ENCODE measurements at places on chromosomes 13 and 19.

DNA sequence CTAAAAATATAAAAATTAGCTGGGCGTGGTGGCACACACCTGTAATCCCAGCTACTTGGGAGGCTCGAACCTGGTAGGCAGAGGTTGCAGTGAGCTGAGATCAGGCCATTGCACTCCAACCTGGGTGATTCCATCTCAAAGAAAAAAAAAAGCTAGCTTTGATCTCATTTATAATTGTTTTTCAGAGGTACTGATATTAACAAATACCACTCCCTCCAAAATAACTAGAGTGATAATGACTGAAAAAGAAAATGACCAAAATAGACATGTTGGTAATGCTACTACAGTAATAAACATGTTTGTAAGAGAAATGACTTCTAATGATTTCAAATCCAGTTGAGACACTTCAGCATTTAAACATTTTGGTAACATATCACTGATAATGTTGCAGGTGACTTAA, 13.0 kb downstream of the PDCD5 start:
- DNase-seq: no peak

GRCh38 chr13:77863144-77863543, 55.5 kb downstream of the EDNRB start:
- DNase-seq: no peak

- DNase-seq: no peak
Measured at GRCh38 chr13:97570442-97570841, 136.5 kb downstream of the RAP2A start.

DNA sequence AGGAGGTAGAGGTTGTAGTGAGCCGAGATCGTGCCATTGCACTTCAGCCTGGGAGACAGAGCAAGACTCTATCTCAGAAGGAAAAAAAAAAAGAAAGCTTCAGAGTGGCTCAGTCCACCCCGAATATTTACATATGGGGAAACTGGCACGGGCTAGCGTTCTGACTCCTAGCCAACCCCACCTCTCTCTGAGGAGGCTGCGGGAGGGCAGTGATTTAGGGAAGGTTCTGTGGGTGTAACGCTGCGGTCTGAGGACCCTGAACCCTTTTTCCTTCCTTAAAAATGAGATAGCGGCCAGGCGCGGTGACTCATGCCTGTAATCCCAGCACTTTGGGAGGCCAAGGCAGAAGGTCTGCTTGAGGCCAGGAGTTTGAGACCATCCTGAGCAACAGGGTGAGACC, 5.0 kb downstream of the LRRC25 start:
- no peak for DNase-seq

GRCh38 chr19:18617562-18617961, 4.9 kb downstream of the TMEM59L start:
- DNase-seq: no peak

DNA sequence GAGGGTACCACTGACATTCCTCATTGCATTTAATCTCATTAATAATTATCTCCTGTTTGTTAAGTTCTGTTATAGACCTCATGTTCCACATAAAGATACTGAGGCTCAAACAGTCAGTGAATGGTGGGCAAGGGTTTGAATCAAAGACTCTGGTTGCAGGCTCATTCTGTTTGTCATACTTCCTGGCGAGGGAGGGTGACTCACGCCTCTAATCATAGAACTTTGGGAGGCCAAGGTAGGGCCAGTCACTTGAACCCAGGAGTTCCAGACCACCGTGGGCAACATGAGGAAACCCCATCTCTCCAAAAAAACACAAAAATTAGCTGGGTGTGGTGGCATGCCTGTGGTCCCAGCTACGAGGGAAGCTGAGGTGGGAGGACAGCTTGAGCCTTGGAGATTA, 220.7 kb upstream of the MIR17HG start:
- no peak for DNase-seq

GRCh38 chr19:34666200-34666957, 10.6 kb downstream of the SCGB2B2 start:
- DNase-seq: no peak

- DNase-seq: no peak
Measured at GRCh38 chr13:51618626-51619025, 34.4 kb downstream of the WDFY2 start.

GRCh38 chr13:73715911-73716510, 418.2 kb downstream of the KLF12 start:
- DNase-seq: no peak

GRCh38 chr13:32837973-32838927, 178.0 kb upstream of the KL start:
- DNase-seq: no peak

GRCh38 chr13:43238341-43239083, 215.1 kb downstream of the DNAJC15 start:
- DNase-seq: no peak

- no peak for DNase-seq
Measured at GRCh38 chr13:74018062-74018431, 116.2 kb downstream of the KLF12 start.

DNA sequence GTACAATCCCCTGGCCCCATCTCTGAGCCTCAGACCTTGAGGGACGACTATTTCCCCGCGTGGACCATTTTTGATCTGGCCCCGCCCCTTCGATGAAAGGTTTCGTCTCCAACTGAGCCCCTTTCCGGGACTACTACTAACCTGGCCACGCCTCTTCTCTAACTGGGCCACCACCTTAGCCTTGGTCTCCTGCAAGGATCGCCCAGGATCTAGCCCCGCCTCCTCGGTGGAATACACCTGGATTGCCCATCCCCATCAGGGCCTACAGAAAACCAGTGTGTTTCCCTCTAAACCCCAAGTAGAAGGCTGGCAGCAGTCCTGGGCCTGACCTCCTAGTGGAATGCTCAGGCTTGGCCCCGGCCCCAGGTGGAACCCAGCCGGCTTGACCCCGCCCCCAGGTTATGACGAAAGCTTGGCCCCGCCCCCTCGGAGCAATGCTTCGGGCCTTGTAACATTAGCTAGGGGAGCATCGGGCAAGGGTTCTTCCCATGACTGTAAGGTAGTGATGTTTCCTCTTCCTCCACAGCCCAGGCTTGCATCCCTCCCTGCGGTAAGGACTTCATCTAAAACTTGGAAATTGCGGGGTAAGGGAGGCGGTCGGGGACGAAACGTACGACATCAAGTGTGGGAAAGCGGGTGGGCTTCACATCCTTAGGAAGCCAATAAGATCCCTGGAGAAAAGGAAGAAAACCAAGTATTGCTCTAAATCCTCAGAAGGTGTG, 9.1 kb downstream of the SPACA6 start:
- DNase-seq: no peak

DNA sequence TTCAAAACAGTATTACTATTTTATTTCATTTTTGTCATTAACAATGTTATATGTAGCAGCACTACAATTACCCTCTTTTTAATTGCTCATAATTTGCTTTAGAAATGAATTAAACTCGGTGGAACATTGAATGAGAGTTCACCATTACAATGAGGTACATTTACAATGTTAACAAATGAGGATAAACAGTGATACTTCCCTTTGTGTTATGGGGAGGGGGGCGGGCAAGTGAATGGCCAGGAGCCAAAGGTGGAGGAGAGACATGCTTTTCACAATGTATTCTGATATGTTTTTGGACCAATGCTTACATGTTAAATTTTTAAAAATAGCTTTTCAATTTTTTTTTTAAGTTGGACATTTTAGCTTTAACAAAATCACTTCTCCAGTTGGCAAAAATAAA, 34.2 kb downstream of the NALCN start:
- no peak for DNase-seq

DNA sequence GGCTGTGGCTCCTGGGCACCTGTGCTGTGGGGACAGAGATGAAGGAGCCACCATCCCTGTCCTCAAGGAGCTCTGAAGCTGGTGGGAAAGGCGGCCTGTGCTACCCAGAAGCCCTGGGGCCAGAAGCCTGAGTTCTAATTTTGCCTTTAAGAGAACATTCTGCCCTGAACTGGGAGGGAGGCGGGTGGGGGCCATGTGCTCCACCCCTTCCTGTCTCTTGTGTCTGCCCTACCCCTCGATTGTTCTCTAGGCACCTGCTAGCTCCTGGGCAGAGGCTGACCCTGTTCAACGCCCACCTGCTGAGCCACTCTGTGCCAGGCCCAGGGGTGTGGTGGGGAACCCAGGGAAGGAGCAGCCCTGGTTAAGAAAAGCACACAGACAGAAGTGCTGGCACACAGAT, 5.9 kb downstream of the TRAPPC6A start:
- no peak for DNase-seq

DNA sequence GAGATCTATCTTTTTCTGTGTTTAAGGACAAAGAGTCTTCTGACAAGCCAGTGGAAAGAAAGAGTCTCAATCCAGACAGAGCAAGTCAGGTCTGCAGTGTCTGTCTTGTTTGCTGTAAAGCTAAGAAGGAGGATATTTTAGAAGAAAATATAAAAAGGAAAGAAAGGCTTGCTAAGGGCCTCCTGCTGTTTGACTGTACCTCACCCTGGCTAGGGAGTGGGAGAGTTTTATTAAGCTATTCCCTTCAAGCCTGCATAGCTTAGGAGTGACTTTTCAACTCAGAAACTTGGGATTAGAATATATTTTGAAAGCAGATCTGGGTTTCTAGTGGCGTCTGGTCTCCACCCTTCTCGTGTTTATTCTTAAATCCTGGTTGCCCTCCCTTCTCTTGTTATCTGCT, 460.0 kb downstream of the COG6 start:
- DNase-seq: no peak

DNA sequence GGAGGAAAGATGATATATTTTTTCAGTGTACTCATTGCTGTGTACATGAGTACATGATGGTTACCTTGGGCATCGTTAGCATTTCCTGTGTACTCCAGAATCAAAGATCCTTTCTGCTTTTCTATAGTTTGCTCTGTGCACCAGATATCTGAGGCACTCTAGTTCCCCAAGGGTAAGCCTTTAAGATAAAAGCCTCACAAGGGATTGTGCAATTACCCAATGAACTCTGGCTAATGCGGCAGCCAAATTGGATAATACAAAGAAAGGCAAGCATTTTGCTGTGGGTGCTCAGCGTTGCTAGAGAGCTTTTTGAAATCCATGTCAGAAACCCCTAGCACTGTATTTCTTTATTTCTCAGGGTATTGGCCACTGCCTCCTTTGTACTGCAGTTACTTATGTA, 2.9 kb downstream of the CYSLTR2 start:
- no peak for DNase-seq

DNA sequence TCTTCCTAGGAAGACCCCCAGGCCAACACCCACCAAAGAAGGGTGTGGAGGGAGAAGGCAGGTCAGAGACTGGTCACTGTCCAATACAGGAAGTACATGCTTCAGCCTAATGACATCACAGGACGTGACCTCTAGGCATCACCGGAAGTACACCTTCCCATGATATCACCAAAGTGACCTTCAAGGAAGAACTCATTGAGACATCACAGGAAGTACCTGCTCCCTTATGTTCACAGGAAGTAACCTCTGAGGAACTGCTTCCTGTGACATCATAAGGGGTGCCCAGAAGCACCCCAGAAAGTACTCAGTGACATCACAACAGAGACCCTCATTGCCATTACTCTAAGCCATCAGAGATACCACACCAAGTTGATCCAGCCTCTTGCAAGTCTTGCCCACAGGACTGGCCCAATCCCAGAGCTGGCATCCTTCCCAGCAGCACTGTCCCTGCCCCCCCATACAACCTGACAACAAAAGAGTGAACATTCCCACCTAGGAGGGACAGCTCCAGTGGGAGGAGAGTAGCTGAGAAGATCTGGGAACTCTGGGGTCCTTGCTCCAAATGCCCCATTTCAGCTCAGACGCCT, 24.2 kb upstream of the NANOS2 start:
- no peak for DNase-seq

- DNase-seq: no peak
Measured at GRCh38 chr13:30652746-30653386, 35.1 kb downstream of the USPL1 start.

DNA sequence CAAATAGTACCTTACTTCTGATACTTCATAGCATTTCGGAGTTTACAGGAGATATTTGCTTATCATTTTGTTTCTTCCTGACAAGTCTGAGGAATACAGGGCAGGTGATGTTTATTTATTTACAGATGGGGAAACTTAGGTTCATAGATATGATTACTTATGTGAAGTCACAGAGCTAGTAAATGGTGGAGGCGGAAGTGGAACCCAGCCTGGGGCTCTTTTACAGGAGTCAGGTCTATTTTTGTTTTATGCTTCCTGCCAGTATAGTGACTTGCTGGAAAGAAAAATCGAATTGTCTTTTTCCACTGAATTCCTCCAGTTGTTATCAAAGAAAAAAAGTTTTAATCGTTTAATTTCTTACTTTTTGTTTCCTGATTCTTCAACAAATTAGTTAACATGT, 66.5 kb downstream of the DGKH start:
- no peak for DNase-seq

- DNase-seq: no peak
Measured at GRCh38 chr13:39036212-39036611, 1.7 kb downstream of the PROSER1 start.

DNA sequence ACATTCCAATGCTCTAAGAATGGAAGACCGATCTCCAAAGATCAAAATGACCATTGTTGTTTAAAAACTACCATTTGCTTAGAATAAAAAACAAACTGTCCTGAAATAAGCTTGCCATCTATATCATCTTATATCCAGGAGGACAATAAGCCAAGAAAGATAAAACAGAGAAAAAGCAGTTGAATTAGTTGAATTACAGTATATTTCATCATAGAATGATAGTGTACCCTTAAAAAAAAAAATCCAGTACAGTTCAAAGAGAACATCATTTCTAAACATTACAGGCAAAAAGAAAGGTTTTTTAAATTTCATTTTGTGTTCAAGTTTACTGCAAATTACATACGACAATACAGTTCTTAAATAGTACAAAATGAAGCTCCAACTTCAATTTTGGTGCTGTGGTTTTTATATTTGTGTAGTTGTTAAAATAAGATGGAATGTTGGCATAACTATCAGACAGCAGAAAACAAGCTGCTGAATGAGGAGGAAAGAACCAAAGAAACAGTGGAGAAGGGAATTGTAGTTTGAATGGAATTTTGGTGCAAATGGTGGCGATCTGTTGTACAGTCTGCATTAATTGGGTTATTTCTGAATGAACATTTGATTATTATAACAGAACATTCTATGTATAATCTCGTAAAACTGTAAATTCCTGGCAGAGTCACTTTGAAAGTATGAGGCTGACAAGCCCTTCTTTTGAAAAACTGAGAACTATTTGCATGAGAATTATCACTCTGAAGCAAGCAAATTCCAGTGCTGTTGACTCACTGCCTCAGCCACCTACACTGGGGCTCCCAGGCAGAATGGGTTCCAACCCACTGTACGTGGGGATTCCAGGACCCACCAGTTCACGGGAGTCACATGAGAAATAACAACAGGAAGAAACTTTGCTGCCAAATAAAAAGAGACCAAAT, 37.7 kb downstream of the LHFPL6 start:
- no peak for DNase-seq

DNA sequence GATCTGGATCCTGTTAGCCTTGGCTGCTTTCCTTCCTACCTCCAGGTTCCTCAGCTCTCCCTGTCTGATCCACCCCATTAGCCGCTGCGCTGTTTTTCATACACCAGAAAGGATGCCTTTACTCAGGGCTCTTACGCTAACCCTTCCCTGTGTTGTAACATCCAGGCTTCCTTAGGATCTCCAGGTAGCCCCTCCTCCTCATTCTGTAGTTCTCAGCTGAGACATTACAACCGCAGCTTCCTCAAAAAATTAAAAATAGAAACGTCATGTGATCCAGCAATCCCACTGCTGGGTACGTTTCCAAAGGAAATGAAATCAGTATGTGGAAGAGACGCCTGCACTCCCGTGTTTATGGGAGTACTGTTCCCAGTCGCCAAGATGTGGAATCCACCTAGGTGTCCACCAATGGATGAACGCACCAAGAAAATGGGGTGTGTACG, 18.4 kb upstream of the MYADM start:
- DNase-seq: no peak

GRCh38 chr13:43273362-43273761, 250.0 kb downstream of the DNAJC15 start:
- no peak for DNase-seq

- DNase-seq: no peak
Measured at GRCh38 chr13:101576977-101577376, 124.5 kb downstream of the ITGBL1 start.

All from SHP77 treated with DMSO at 0.1 percent for 48 hours (cell line).